ENCODE measurements at places on chromosomes 5 and 9. TPM values are rescaled to one million over a fixed set of nuclear protein-coding genes. Genes with fewer than 3 reads are reported as not detected.

- DNase-seq, result no peak
Measured at GRCh38 chr9:98808411-98808815, 943 bp downstream of the GALNT12 start.

DNA sequence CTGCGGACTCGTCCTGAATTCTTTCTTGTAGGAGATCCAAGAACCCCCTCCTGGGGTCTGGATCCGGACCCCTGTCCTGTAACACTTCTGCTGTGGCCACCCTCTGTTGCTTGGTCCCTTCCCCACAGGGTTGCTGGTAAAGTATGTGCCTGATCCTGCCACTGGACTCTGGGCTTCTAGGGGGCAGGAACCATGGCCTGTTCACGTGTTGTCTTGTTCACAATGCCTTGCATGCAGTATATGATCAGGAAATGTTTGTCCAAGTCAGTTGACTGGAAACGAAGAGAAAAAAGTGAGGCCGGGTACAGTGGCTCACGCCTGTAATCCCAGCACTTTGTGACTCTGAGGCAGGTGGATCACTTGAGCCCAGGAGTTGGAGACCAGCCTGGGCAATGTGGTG lies 139.3 kb upstream of the ALDH1B1 start:
- DNase-seq, result no peak

The TMEM171 gene
- 7.6 TPM for polyA plus RNA-seq

The NSA2 gene
- polyA plus RNA-seq, result 81.0 TPM

The LCN9 gene
- not detected for polyA plus RNA-seq

Data from SK-N-SH (cell line).